ENCODE measurements at places on chromosomes 7 and 10. TPM values are rescaled to one million over a fixed set of nuclear protein-coding genes. Genes with fewer than 3 reads are reported as not detected.

CYP2E1 gene
- total RNA-seq, result 2.9 TPM

TRPV5 gene
- not detected for total RNA-seq

GCK gene
- 1.7 TPM for total RNA-seq

PHKG1 gene
- not detected for total RNA-seq

All from vagina (tissue), 2 donors.